ENCODE measurements at places on chromosomes 7 and 10.

- no peak for DNase-seq
Observed at GRCh38 chr7:141239661-141240060, 165.8 kb downstream of the TMEM178B start.

DNA sequence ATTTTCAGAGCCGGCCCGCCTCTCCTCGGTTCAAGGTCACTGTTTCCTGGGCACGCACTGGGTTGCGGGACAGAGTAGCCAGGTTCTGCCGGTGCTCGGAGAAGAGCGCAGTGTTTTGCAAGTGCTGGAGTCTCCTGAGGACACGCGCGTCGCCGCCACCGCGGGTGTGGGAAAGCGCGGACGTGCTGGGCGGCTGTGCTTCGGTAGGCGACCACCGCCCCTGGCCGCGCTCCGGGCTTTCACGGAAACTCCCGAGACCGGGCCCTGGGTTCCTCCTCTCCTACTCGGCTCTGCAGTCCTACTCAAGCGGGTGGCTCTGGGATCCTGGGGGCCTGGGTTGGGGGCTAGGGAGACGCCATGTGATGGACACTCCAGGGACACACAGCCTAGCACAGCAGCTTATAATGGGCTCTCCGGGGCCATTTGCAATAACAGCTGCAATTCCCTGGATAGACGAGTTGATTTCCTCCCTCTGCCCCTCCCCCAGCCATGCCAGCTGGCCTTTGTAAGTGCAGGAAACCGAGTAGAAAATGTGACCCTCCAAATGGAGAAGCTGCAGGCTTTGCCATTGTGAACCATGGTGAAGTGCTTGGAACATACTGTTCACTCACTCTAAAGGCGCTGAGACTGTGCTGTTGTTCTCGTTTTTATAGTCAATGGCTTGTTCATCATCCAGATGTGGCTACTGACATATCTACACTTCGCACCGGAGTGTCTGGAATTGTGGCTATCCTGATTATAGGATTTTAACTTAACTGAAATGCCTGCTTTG is 2.1 kb downstream of the FRAT1 start:
- peak; percentile 55 for DNase-seq

DNA sequence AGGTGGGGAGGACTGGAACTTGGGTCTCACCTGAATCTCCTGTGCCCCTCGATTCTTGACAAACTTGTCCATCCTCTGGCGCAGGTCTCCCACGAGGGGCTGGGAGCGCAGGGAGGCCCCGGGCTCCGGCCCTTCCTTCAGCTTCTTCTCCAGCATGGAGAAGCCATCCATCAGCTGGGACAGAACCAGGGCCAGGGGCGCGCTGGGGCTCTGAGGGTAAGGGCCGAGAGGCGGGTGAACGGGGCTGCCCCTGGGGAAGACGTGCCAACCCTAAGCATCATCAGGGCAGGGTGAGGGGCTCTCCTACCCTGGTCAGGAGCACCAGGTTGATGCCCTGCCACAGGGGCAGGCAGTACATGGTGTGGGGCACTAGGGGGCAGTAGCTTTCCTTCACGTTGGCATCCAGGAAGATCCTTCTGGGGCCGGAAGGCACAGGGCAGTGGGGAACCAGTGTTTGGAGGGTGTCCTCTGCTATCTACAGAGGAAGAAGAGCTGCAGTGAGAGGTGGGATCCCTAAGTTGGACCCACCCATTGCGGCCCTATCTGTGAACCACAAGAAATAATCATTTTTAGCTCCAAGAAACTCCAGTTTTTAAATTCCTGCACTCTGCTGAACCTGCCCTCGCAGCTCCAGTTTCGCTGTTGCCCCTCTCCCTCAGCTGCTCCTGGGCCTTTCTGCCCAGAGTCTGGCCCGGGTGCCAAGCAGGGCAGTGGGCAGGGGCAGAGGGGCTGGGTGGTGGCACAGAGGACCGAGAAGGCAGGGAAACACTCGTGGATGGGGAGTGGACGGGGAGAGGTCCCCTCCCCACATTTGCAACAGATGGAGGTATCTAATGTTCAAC is 10.8 kb upstream of the PYROXD2 start:
- DNase-seq: no peak

DNA sequence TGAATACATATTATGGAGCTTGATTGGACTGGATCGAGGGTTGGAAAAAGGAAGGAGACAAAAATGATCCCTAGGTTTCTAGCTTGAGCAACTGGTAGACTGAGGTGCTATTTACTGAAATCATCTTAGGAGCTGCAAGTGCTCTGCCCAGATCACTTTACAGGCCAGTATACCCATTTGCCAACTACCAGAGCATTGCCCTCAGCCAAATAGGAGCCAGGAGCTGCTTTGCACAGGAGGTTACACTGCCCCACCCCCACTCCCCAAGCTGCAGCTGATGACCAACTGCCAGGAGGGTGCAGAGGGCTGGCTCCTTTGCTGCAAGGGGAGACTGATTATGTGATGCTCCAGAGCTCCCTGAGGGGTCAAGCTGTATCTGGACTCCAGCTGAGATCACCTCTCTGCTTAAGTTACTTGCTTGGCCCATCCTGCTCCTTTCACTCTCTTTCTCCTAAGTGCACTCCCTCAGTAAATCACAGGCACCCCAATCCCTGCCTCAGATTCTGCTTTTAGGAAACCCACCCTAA is 275.4 kb downstream of the ZEB1 start:
- DNase-seq: no peak

- no peak for DNase-seq
Observed at GRCh38 chr7:157391036-157391710, 54.4 kb downstream of the DNAJB6 start.

GRCh38 chr7:50282813-50283605 is 21.5 kb upstream of the IKZF1 start:
- no peak for DNase-seq

DNA sequence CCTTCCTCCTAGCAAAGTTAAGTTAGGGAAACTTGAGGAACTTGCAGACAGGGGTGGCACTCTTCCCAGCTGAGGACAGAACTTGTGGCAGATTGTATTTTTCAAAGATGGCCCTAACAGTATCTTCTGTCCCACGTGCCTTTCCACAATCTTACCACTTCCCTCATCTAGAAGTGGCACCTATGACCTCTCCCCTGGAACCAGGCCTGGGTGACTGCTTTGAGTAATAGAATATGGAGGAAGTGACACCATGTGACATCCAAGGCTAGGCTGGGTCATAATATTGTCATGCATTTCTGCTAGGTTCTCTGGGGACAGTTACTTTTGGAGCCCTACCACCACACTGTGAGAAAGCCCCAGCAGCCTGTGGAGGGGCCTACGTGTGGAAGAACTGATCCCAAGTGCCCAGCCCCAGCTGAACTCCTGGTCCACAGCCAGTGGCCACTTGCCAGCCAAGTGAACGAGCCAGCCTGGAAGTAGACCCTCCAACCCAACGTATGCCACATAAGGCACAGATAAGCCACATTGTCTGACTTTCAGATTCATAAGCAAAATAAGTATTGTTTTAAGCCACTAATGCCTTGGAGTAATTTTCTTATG is 193.7 kb downstream of the PTPN20 start:
- no peak for DNase-seq

DNA sequence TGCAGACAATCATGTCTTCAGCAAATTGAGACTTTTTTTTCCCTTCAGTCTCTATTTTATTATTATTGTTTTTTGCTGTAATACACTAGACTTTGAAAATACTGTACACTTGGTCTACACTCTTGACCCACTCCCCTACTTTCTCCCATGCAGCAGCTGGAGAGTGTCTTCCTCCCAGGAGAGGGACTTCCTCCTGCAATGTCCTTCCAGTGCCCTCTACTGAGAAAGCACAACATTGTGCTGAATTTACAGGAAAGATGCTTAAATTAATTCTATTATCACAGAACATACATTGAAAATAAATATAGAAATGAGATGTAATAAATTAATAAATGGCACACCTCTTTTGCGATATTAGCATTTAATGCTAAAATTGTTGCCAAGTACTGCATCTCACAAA is 411.3 kb downstream of the CCSER2 start:
- no peak for DNase-seq

- DNase-seq: no peak
Observed at GRCh38 chr7:93902777-93903423, 3.5 kb upstream of the GNGT1 start.

DNA sequence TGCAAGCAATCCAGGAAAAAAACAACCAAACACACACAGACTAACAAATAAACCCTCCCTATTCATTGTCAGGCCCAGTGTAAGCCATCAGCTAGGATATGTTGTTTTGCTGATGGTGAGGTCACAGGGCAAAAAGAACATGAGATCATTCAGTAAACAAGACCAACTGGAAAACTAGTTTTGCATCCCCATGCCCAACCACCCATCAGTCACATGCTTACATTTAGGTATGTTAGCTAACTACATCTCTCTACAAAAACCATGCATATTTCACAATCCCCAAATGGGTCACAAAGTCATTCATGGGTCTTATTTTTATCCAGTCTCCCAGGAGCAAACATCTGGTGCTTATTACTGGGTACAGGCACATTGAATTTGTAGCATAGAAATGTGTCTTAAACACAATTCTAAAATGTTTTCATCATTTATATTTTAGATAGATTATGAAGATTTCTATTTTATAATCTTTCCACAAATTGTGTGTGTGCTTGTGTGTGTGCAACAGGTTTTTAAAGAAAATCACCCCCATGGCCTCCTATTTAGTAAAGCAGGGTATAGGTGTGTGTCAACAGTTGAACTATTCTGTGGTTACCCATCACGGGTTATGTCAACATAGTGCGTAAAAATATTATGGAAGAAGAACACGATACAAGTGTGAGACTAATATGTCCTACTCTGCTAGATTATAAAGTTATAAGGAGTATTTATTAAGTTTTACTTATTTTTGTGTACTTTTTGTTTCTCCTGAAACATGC is 103.8 kb upstream of the AKR1E2 start:
- no peak for DNase-seq

DNA sequence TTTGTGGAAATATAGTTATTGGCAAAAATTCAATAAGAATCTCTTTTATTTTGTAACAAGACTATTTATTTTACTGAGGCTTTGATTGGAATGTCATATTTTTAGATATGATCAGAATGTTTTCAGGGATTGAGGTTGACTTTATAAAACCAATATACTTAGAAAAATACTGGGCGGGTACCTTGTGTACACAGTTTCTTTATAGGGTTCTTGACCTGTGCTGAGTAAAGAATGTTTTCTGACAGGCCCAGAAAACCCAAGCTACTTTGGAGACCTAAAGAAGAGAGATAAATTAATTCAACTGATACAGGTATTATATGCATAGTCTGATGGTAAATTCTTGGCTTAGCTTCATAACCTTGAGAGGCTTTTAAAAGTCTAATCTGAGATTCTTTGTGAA is 23.9 kb upstream of the SPAM1 start:
- DNase-seq: no peak

GRCh38 chr7:131808736-131809135 is 252.3 kb upstream of the PODXL start:
- no peak for DNase-seq

- no peak for DNase-seq
Observed at GRCh38 chr10:106355450-106355849, 809.1 kb downstream of the SORCS1 start.

GRCh38 chr10:110404413-110404812 is 93.3 kb upstream of the DUSP5 start:
- DNase-seq: no peak

GRCh38 chr10:99393036-99393435 is 37.4 kb downstream of the GOT1 start:
- DNase-seq: no peak

- no peak for DNase-seq
Observed at GRCh38 chr7:113199841-113200240, 81.5 kb upstream of the SMIM30 start.

GRCh38 chr10:58174831-58175230 is 92.9 kb downstream of the IPMK start:
- no peak for DNase-seq

- DNase-seq: no peak
Observed at GRCh38 chr7:12670743-12671520, 16.5 kb upstream of the ARL4A start.

- DNase-seq: no peak
Observed at GRCh38 chr10:118395947-118396346, 53.8 kb upstream of the FAM204A start.

- no peak for DNase-seq
Observed at GRCh38 chr7:157601530-157601929, 264.7 kb downstream of the DNAJB6 start.

DNA sequence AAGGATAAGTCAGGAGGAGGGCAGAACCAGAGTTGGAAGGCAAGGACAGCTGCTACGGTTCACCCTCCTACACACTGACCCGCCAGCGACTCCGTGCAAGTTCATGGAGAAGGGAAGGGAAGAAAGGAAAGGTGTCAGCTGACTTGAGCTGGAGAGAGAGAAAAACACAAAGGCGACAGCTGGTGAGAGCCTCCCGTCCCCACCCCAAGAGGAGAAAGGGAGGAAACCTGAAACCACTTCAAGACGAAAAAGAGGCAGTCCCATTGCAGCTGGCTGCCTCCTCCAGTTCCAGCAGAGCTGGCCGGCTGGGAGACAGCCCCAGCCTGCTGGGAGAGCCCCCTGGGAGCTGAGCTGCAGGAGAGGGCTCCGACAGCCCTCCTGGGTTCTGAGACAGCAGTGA is 75.2 kb downstream of the PARD3 start:
- peak; percentile 43 for DNase-seq

DNA sequence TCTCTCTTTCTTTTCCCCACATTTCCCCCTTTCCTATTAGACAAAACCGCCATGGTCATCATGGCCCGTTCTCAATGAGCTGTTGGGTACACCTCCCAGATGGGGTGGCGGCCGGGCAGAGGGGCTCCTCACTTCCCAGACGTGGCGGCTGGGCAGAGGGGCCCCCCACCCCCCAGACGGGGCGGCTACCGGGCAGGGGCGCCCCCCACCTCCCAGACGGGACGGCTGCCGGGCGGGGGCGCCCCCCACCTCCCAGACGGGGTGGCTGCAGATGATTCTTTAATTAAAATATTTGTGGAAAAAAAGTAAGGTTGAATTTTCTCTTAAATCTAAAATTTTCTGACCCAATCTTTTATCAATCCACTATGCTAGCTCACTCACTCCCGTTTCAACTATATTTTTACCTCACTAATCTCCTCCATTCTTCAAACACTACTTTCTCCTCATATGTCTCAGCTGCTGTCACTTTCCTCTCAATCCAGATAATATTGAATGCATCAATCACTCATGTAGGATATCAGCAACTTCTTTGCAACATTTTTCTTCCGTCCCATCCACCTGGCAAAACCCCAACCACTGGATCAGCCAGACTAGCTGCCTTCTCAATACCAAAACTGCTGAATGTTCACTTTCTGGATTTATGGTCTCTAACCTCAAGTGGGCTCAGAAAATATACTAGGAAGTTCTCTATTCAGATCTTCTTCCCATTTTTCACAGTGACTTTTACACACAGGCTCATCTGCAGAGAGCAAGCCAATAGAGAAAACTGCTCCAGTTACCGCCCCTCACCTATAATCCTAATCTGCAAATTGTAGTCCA is 81.1 kb upstream of the TRIM24 start:
- DNase-seq: no peak

- no peak for DNase-seq
Observed at GRCh38 chr7:16561943-16562342, 35.3 kb downstream of the LRRC72 start.

DNA sequence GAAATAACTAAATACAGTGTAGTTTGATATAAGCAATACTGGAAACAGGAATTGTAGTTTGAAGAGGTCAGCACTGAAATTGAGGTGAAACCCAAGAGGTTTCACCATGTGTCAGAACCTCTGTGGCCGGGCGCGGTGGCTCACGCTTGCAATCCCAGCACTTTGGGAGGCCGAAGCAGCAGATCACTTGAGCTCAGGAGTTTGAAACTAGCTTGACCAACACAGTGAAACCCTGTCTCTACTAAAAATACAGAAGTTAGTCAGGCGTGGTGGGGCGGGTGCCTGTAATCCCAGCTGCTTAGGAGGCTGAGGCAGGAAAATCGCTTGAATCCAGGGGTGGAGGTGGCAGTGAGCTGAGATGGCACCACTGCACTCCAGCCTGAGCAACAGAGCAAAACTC is 13.7 kb downstream of the AHCYL2 start:
- DNase-seq: no peak

All from psoas muscle (tissue), 8 donors.